ENCODE measurements at places on chromosomes 12 and 14.

DNA sequence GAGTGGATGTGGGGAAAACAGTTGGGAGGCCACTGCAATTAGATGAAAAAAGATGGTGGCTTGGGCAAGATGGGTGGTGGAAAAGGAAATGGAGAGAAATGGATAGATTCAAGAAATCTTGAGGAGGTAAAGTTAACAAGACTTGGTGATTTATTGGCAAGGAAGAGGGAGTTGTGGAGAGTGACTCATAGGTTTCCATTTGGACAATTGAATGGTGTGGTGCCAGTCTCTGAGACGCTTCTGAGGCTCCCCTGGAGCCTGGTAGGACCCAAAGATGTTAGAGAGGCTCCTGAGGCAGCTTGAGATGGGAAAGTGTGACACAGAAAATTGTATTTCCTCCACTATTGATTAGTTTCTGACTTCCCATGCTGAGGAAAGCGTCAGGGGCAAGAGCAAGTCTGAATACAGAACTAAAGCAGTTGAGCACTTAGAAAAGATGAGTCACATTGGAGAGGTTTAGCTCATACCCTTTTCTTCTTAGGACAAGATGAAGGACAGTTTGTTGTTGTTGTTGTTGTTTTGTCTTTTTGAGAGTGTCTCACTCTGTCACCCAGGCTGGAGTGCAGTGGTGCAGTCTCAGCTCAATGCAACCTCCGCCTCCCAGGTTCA, 4.5 kb downstream of the PRPF40B start:
- DNase-seq = no peak

DNA sequence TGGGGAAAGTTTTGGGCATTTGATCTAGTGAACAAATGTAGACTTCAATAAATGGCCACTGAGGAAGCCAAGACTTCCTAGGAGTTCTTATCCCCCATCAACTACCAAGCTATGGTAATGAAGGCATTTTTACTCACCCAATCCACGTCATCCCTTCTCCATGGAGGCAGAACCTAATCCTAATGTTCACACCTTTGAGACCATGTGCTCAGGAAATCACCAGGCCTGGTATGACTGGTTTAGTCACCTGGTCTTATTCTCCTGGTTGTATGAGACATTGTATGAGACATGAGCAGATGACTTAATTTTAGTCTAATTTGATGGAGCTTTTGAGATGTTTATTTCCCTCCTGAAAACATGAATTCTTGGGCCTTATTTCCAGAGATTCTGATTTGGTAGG, 88.6 kb downstream of the PAX9 start:
- DNase-seq = no peak

DNA sequence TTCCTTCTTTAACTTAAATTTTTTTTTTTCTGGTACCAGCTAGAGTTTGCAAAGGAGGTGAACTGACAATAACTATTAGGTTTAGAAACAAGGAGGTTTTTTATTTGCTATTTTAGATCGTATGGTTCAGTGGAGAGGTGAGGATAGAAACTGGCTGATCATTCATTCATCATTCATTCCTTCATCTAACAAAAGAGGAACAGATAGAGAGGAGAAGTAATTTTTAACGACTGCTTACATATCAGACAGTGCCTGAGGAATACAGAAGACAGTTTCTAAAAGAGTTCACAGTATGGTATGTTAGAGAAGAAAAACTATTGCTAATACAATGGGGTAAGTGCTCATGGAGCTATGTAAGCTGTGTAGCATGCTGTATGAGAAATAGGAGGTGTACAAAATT, 111.1 kb downstream of the ERC1 start:
- no peak for DNase-seq

DNA sequence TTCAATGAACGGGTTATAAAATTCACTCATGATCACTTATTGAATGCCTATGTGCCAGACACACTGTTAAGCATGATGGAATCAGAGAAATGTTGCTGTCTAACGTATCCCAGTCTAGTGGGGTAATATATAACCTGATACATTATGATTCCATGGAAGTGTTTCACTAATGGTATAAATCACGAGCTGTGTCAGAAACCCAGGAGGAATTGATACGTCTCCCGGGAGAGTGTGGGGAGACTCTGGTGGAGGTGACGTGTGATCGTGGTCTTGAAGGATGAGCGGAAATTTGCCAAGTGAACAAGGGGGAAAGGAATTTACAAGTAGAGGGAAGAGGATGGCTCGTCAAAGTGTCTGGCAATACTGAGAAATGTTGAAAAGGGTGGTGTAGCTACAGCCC, 26.5 kb downstream of the MANSC1 start:
- no peak for DNase-seq

GRCh38 chr12:57853864-57854556, 7.5 kb upstream of the CTDSP2 start:
- DNase-seq = no peak

DNA sequence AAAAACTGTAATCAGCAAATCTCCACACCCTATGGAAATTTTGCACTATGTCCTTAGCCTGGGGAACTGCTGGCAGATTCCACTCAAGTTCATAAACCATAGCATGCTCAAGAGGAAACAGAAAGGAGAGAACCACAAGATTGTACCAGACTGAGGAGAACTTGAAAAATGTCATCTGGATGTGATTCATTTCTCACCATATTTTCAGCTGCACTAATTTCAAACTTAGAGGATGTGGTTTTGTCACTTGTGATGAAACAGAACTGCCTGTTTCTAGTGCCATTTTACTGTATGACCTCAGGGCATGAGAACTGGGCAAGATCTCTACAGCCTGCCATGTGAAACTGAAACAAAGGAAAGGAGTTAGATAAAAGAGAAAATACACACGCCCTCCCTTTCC, 1493.1 kb upstream of the FLRT2 start:
- DNase-seq = no peak

DNA sequence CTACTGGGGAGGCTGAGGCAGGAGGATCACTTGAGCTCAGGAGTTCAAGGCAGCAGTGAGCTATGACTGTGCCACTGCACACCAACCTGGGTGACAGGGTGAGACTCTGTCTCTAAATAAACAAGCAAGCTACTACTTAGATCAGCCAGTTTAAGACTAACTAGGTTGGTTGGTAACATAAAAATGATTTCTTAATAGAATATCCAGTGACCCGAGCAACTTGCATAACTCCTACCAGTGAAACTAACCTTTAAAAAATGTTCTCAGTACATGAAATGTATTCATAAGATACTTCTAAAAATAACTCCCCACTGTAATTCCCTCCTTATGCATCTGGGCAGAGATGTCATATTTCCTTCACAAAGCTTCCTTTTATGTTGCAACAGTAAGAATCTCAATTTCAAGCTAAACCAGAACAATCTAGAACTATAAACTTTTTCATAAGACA, 15.9 kb downstream of the TAOK3 start:
- DNase-seq = no peak

DNA sequence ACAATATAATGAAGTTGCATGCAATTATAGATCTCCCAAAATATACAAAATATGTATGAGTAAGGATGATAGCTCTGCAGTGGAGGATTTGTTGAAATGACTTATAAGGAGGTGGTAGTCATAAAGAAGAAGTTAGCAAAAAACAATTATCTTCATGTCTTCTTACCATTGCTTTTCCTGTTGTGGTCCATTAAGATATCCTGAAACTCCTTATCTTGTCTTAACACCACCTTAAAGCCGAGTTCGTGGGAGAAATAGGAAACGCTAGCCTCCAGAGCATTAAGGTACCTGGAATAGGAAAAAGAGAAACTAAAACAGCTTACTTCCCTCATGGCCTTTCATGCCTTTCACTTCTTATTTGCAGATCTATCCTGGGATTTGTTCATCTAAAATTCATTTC, 15.2 kb downstream of the GUCY2C start:
- no peak for DNase-seq

All from hypothalamus (tissue), 51 donors.